CD14-positive monocyte (primary cell): ENCODE measurements at places on chromosomes 6 and 20.
A peak's percentile ranks its signal among the peaks of the same experiment; 100 is the strongest.

DNA sequence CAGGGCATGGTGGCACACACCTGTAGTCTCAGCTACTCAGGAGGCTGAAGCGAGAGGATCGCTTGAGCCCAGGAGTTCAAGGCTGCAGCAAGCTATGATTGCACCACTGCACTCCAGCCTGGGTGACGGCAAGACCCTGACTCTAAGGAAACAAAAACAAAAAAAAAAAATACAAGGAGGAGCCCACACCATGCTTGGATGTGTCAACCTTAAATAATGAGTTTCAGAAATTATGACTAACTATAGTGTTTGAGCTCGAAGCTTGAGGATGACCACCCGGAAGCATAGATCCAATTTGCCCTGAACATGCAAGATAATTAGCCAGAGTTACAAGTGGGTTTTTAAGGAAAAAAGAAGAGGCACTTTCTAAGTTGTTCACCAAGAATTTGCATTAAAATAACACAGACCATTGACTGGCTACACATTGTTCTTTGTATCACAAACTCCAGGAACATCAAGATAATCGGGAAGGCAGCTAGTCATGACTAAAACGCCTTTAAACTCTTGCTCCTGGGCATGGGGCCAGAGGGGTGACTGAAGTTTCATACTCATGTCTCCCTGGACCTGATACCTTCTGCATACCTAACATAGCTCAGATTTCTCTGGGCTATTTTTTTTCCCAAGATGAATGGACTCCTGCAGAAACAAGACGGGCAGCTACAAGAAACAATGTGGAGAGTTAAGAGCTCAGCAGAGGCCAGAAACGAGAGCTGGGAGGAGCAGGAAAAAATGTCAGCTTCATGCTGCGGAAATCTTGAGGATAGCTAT, 289.6 kb downstream of the PREX1 start:
- DNase-seq, result no peak

- DNase-seq, result no peak
Measured at GRCh38 chr6:46949632-46950280, 28.0 kb upstream of the ADGRF5 start.

DNA sequence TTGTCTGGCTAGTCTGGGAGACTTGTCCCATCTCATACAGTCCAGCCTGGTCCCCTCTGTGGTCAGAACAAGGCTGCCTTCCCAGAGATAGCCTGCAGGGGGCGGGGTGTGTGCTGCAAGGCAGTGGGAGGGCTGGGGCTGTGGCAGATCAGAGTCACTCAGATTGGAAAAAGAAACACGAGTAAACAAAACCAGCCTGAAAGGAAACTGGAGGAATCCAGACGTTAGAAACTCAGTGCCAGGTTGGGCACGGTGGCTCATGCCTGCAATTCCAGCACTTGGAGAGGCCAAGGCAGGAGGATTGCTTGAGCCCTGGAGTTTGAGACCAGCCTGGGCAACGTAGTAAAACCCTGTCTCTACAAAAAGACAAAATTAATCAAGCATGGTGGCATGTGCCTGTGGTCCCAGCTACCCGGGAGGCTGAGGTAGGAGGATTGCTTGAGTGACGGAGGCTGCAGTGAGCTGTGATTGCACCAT, 20.2 kb downstream of the LEMD2 start:
- DNase-seq, result peak; percentile 50

DNA sequence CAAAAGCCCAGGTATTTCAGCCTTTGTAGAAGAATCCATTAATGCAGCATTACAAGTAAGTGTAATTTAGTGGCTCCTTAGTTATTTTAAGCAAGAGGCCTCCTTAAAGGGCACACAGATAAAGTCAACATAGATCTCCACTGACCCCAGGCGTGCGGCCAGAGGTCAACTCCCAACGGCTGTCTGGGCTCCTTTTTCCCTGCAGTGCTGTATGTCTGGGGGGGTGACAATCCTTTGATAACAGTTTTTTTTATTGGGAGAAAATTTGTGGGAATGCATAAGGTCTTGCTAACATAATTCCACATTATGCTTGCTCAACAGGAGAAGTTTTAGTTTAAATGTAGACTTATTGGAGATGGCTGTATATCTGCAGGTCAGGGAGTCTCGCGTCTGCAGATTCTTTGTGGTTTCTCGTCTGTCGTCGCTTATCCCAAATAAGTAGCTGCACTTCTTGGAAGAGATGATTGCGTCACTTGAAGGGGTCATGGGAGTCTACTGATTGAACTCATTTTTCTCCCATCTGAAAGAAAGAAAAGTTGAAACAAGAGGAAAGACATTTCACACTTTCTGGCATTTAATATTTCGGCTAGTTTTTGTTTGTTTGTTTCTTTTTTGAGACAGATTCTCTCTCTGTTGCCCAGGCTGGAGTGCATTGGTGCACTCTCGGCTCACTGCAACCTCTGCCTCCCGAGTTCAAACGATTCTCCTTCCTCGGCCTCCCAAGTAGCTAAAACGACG, 151.7 kb upstream of the AKAP12 start:
- DNase-seq, result no peak

GRCh38 chr6:6319952-6320811, at the start of gene F13A1:
Gene F13A1 (minus strand): TSS chr6:6320662. CDS start chr6:6318664, 1,998 bp downstream.
- DNase-seq, result peak; percentile 54

DNA sequence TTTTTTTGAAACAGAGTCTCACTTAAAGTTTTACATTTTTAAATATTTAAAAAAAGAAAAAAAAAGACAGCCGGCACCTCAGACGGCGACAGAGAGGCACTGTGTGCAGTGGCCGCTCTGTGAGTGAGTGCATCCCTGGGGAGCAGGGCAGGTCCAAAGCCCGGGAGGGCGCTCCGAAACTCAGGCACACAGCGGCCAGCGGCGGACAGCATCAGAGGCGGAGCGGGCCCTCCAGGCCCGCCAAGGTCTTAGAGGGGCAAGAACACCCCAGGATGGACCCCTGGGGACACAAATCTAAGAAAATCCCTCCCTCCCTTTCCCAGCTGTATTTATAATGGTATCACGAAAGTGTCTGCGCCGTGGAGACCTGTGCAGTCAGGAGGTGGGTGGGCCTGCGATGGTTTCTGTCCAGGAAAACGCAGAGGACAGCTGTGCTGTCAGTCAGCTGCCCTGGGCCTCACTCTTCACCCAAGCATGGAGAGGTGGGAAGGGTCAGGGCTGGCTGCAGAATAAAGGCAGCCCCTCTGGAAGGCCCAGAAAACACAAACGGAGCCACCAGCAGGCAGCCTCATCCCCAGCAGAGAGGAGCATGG, 43.8 kb downstream of the TAF4 start:
- no peak for DNase-seq

DNA sequence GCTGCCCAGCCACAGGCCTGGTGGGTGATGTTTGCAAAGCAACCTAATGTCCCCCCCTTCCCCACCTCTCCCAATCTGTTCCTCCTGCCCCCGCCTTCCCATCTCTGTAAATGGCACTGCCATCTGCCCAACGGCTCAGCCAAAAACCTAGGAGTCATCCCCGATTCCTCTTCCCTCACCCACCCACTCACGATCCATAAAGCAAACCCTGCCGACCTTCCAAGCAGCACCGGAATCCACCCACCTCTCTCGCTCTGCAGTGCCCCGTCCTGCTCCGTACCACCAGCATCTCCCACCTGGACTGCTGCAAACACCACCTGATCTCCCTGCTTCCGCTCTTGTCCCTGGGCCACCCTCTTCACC, 37.6 kb downstream of the SULF2 start:
- DNase-seq, result no peak

GRCh38 chr6:108166664-108167448, 1.0 kb downstream of the NR2E1 start:
- DNase-seq, result no peak

GRCh38 chr20:38181971-38182370, 16.9 kb upstream of the TGM2 start:
- DNase-seq, result no peak

DNA sequence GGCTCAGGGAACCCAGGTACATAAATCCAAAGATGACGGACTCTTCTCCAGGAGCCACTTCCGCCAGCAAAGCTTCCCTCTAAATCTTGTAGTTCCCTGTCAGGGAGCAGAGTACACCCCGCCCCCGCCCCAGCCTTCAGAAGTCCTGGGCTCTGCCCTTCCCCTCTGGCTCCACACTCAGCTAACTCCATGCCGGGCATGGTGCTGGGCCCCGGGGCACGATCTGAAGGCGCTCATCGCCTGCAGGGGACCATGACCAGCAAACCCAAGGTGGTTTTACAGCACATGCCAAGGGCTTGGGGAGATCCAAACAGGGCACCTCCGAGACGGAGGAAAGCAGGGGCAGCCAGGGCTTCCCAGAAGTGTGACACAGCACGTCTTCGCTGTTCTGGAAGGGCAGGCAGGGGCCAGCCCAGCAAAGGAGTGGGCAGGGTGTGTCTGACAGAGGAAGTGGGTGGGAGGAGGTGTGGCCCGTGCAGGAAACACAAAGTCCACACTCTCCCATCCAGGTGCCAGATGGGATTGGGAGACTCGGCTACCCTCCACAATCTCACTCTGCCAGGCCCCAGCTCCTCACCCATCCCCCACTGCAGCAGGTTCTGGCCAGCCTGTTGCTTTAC, 41.6 kb upstream of the SLC22A2 start:
- no peak for DNase-seq

DNA sequence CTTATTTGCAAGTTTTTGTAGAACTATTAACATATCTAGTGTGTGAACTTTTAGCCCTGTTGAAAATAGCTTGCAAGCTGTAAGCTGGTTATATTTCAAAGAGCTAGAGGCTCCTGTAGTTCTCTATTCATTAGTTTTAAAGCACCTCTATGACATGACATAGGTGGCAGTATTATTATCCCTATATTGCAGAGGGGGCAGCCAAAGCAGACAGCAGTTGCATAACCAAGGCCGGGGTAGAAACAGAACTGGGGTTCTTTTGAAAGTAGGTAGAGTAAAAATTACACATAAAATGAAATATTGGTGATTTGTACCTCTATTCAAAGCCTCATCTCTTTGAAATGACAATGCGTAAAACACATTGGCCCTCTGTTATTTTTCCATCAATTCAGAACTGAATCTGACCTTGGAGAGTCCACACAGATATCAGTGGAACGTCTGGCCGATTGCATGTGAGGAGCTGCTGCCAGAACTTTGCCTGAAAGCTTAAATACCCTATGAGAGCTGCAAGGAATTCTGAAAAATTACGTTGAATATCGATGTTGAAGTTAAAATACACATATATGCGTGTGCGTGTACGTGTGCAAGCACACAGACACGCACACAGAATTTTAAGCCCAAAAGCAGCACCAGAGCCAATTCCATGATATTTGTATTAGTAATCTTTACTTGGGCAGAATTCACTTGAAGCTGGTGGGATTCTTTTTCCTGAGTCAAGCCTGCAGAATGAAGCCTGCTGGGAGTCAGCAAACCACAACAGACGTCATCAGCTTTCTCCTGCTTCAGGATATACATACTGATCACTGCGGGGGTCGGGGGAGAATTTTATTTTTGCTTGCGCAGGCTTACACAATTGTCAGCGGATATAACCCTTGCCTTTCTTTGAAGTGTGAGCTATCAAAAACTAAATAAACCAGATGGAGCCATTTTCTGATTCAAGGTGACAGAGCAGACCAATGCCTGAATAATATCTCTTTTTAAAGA, 163.2 kb downstream of the PDE7B start:
- DNase-seq, result no peak

DNA sequence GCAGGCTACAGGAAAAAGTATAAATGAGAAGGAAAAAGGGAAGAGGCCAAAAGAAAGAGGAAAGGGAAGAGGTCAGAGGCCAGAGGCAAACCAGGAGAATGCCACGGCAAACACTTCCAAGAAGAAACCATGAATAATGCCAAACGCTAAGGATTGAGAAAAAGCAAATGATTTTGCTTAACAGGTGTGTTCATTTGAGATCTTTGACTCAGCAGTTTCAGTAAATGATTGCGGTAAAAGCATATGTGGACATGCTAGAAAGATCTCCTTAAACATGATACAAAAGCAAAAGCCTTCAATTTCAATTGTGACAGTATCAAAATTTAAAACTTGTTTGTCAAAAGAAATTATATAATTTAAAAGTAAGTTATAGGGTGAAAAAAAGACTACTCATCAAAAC, 70.6 kb downstream of the UBE3D start:
- no peak for DNase-seq

DNA sequence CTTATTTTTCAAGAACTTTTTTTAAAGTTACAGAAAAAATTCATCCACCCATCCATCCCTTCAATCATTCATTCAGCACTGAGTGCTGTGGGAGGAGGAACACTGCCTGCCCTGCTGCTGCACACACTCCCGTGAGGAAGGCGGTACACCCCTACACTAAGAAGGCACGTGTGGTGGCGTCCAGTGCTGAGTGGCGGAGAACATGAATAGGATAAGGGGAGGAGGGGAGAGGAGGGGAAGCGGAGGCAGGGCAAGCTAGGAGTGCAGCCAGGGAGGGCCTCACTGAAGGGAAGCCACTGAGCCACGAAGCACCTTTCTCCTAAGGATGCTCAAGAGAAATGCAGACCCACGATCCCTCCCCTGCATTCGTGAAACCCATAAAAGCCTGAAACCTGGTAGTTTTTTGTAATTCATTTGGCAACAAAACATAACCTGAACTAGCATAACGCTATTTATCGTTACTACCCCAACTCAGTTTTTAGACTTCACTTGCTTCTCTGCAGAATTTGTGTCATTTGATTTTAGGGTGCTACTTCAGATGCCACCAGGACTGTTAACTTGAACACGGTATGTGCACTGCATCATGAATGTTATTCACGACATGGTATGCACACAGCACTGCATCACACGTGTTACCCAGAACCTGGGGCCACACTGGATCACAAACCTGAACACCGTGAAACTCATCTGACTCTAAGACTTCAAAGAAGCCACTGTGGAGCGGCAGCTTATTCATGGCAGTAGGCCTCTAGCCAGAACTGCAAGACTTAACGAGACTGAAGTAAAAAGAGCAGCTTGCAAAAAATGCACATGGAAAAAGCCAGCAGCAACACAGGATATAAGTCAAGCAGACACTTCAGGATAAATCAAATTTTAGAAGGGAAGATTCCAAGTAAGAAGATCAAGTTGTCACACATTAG, 3.5 kb downstream of the RNASET2 start:
- DNase-seq, result no peak

GRCh38 chr6:169051371-169051770, 202.3 kb downstream of the THBS2 start:
- DNase-seq, result no peak

GRCh38 chr6:34044945-34045595, 100.8 kb downstream of the GRM4 start:
- DNase-seq, result no peak

DNA sequence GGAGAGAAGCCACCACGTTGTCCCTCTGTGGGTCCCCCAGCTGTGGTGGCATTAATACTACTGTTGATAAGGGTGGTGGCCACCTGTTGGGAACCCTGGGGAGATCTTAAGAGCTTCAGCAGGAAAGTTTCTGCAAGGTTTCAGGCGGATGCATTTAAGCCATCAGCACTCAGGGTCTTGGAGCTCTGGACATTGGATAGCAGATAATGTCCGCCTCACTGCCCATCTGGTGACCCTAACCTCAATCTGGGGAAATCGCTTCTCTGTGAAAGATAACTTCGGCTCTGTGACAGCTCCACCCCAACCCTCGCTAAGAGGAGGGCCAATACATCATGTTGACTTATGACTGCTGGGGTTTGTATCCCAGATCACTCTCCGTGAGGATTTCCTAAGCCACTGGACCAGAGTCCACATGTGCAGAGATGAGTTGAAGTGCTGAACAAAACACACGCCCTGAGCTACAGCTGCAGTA, 92.9 kb downstream of the FOXC1 start:
- DNase-seq, result no peak
